KBM-7 (cell line): ENCODE measurements at places on chromosomes 3 and 15.
A peak's percentile ranks its signal among the peaks of the same experiment; 100 is the strongest.

- DNase-seq: no peak
Measured at GRCh38 chr15:78853500-78853899, 19.2 kb upstream of the MORF4L1 start.

- DNase-seq: no peak
Measured at GRCh38 chr15:74374648-74375302, 7.3 kb upstream of the CYP11A1 start.

GRCh38 chr3:64260431-64260830, 35.2 kb upstream of the PRICKLE2 start:
- DNase-seq: no peak

- DNase-seq: no peak
Measured at GRCh38 chr3:39178553-39178952, 13.8 kb downstream of the XIRP1 start.

GRCh38 chr3:108208831-108209230, 13.4 kb downstream of the IFT57 start:
- no peak for DNase-seq

- DNase-seq: no peak
Measured at GRCh38 chr3:24936574-24936973, 441.9 kb upstream of the THRB start.

- no peak for DNase-seq
Measured at GRCh38 chr15:36999778-37000177, 100.6 kb downstream of the MEIS2 start.

GRCh38 chr15:82792068-82792467, 13.8 kb downstream of the FSD2 start:
- no peak for DNase-seq

GRCh38 chr15:30962079-30962478, 29.3 kb downstream of the MTMR10 start:
- DNase-seq: peak; percentile 32

DNA sequence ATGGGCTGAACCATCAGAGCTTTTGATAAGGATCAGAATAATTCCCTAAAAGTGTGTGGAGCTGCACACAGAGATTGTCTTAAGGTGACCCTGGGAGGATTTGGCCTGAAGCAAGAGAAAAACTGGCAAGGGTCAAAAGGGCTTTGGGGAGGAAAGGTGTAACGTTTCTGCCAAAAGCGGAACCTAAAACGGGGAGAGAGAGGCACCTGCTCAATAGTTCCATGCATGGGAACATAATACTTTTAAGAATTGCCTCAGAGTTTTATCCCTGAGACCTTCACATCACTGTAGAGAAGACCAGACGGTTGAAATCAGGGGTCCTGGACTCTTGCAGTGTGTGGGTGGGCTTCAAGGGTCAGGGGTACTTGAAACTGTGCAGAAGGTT, 5.9 kb downstream of the ZNF710 start:
- no peak for DNase-seq

GRCh38 chr3:181709537-181710279, 2.0 kb upstream of the SOX2 start:
- peak; percentile 69 for DNase-seq

DNA sequence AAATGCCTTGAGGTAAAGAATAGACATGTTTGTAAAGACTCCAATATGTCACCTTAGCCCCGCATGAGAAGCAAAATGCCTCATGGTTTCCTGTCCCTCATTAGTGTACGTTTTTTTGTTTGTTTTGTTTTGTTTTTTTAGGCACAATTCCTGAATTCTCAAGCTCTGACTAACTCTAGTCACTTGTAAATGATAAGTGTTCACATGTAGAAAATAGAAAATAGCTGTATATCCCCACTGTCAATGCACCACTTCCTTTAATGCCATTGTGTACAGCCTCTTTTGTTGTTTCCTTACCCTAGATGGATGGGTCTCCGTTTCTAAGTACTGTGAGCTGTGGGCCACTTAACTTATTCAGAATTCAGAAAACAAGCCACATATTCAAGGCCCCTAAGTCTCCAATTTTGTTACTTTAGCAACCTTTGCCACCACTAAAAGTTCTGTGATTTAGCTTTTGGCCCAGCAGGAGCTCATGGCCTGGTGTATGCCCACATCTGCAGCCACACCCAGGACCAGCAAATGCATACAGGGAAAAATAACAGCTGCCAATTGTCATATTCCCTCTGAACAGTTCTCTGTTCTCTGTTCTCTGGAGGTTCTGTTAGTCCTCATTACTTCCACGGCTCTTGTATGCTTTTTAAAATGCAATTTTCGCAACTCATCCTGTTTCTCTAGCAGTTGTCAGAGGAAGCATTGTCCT, 655.5 kb downstream of the GBE1 start:
- no peak for DNase-seq

DNA sequence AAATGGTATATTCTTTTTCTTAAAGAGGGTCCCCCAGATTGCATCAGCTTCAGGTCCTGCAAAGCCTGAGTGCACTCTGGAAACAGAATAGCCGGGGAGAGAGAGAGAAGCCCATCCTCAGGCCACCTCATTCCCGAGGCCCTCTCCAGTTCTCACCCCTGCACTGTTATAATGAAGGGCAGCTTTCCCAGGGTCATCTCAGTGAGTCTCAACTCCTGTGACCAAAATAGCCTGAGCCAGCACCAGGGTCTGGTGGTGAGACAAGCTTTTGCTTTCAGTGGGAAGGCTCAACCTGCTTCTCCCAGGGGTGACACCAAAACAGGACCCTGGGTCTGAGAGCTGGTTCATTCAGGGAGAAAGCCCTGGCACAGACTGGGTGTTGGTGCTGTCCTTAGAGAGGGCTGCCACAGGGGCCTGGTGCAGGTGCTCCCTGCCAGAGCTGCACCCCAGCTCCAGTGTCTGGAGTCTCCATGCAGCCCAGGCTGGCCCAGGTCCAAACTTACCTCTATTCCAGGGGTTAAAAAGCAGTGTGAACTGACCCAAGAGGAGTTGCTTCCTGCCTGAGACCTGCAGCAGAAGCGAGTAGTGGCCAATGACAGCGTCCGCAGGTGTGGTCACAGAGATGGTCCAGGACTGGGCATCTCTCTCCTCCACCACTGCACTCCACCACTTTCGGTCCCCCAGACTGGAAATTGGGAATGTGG, 6.1 kb downstream of the EPB42 start:
- DNase-seq: no peak

- DNase-seq: no peak
Measured at GRCh38 chr3:88151358-88151757, 1.6 kb downstream of the C3orf38 start.

DNA sequence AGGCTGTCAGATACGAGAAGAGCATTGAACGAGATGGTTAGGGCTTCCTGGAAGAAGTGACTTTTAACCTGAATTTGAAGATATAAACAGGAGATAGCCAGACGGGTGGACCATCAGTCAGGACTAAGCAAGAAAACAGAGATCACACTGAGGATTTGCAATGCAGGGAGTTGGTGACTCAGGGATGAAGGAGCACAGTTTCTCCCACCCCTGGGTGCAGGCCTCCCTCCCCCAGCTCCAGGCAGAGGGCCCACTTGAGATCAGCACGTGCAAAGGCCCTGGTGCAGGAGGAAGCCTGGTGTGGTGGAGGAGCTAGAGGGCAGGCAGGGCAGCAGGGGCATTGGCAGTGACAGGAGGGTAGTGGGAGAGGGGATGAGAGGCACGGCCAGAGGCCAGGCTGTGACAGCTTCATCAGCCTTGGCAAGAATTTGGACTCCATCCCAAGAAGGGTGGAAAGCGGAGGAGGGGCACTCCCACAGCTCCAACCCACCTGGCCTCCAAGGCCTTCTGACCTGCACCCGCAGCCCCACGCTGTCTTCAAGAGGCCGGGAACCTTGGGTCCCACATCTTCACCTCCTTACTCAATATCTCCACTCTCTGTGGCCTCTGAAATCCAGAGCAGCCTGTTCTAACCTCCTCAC, 8.7 kb upstream of the PCSK6 start:
- DNase-seq: no peak

DNA sequence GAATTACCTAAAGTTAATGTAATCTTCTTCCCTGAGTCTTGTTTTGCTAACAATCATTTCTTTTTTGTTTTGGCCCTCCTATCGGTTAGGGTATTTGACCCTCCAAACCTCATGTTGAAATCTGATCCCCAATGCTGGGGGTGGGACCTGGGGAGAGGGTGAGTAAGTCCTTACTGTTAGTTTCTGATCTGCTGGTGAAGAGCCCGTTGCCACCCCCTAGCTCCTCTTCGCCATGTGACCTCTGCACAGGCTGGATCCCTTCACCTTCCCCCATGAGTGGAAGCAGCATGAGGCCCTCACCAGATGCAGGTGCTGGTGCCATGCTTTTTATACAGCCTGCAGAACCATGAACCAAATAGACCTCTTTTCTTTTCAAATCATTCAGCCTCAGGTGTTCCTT, 62.8 kb upstream of the ADCY5 start:
- DNase-seq: no peak

DNA sequence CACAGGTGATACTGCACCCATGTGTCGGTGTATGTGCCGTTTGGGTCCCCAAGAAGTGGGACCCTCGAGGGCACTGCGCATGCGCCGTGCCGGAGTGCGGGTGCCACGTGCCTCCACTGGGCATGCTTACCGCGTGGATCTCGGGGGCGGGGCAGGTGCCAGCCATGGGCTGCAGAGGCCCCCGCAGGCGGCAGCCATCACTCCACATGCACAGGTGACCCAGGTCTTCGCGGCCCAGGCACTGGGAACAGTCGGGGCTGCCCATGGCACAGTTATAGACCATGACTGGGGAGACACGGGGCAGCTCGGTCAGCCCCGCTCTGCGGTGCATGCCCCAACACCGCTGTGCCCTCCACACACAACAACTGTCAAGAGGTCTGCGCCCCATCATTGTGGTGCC, 31.2 kb downstream of the H1-8 start:
- no peak for DNase-seq

DNA sequence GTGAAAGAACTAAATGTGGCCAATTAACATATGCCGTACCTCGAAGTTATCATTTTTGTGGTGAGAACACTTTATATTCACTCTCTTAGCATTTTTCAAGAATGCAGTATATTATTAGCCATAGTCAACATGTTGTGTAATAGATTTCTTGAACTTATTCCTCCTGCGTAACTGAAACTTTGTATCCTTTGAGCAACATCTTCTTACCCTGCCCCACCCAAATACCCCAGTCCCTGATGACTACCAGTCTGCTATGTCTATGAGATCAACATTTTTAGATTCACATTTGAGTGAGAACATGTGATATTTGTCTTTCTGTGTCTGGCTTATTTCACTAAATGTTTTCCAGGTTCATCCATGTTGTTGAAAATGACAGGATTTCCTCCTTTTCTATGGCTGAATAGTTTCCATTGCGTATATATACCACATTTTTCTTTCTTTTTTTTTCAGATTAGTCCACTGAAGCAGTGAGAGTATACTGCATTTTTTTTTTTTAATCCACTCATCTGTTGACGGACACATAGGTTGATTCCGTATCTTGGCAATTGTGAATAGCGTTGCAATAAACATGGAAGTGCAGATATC, 12.7 kb upstream of the KBTBD8 start:
- DNase-seq: no peak

GRCh38 chr3:145070795-145071194, 1090.2 kb downstream of the PLOD2 start:
- no peak for DNase-seq

GRCh38 chr15:49079340-49080039, 33.2 kb upstream of the SECISBP2L start:
- no peak for DNase-seq

- peak; percentile 62 for DNase-seq
Measured at GRCh38 chr15:92809880-92810361, 90.2 kb upstream of the CHD2 start.

DNA sequence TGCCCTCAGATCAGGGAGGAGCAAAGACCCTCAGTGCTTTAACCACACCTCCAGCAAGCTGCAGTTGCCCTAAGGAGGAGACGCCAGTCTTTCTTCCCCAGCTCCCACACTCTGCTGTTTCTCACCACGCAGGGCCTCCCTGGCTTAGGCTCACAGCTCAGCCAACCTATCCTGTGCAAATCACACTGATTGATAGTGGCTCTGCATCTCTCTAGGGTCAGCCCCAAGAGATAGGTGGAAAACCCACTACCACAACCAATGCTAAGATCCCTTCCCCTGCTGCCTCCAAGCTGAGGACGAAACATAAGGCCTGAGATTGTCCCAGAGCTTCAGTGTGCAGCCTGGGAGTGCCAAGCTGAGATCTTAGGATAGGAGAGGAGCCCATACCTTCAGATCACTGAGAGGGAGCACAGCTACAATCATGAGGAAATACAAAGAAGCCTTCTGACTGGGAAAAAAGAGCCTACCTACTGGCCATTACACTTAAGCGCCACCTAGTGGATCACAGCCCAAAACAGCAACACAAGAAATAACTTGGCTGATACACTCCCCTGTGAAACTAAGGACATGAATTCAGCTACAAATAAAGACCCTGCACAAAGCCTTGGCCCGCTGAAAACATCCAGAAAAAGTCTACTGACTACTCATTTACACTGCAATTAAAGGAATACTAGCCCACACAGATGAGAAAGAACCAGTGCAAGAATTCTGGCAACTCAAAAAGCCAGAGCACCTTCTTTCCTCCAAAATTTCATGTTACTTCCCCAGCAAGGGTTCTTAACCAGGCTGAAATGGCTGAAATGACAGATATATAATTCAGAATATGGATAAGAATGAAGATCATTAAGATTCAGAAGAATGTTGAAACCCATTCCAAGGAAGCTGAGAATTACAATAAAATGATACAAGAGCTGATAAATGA, 271.5 kb upstream of the DCBLD2 start:
- peak; percentile 56 for DNase-seq

- DNase-seq: no peak
Measured at GRCh38 chr3:152339881-152340505, 71.3 kb downstream of the MBNL1 start.

- DNase-seq: no peak
Measured at GRCh38 chr3:112633757-112634156, 7.2 kb downstream of the CCDC80 start.

DNA sequence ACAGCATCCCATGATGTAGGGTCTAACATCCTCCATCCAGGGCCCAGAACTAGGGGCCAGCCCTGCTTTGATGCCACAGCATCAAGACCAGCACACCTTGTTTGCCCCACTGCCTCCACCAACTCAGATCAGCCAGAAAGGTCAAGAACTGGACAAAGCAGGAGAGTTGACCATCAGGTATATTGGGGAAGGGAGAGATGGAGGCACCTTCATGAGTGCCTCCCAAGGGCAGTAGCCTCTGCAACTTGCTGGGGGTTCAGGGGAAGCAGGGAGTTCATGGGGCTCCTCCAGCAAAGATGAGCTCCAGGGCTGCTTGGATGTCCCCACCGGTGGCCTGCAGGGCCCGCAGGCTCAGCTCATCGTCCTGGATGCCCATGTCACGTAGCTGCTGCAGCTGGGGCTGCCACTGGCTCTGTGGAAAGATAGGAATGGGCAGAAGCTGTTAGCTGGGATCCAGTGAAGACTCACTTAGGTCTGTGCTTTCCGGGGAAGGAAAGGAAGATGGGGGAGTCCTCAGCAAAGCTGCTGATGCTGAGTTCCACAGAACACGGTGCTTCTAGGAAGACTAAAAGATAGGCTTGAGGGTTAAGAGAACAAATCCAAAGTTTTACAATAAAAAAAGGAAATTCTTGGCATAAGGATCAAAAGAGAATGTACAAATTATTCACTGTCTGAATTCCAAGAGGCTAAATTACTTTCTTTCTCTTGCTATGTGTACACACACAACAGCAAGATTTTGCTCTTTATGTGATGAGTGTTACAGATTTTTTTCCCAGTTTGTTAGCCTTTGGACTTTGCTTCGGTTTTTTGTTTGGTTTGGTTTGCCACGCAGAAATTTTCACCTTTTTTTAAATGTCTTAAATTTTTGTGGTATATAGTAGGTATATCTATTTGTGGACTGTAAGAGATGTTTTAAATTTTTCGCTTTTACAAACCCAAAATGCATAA, 12.3 kb upstream of the SEMA7A start:
- no peak for DNase-seq

GRCh38 chr3:111739311-111739911, 119.7 kb upstream of the PHLDB2 start:
- no peak for DNase-seq
